Stimulated activated CD4-positive, alpha-beta T cell treated with anti-CD3 and anti-CD28 coated beads, TNF-alpha, amount 100 ng/mL, for 1 hour (primary cell): ENCODE measurements at places on chromosomes 2 and 18.

GRCh38 chr2:98917031-98917471 is 19.0 kb downstream of the CRACDL start:
- DNase-seq: no peak

DNA sequence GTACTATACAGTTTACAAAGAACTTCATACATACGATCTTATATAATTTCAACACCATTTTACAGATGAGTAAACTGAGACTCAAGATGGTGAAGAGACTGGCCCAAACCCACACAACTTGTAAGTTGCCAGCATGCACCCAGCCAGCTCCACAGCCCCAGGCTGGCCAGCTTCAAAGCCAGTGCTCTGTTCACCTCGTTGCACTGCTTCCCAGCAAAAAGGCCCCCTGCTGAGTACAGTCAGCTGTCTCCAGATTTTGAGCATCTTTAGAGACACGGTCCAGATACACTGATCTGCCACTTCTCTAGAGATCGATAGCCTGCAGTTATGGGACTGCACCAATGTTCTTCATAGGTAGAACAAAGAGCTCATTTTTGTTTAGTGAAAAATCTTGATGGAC is 257.2 kb upstream of the CHAC2 start:
- no peak for DNase-seq

DNA sequence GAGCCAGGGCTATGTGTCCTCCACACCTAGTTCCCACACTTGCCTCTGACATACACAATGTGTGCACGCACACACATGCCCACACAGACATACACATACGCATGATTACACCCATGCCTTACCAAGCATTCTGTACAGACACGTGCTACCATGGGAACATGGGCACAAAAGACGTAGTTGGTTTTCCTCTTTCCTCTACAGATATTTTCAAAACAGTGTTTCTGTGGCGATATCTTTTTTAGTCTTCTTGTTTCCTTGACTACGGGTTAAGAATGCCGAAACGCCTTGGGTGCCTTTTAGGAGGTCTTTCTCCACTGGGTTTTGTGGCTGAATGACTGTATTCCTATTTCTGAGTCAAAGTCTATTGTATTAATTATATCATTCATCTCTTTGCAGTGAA is 75.5 kb upstream of the SPTBN1 start:
- DNase-seq: no peak

DNA sequence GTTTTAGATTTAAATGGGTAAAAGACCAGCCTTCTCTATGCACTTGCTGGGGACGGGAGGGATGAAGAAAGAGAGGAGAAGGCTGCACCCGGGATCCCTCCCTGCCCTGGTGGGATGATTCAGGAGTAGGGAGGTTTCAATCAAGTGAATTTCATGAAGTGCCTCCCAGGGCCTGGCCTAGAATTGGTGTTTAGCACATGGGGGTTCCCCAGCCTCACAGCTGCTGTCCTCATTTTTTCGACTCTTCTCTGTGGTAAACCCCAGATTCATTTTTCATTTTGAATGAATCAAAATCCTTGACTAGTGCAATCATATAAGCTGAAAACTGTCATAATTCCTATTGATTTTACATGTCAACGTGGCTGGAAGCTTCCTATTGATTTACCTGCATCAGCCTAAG is 81.1 kb downstream of the LPIN1 start:
- DNase-seq: no peak

DNA sequence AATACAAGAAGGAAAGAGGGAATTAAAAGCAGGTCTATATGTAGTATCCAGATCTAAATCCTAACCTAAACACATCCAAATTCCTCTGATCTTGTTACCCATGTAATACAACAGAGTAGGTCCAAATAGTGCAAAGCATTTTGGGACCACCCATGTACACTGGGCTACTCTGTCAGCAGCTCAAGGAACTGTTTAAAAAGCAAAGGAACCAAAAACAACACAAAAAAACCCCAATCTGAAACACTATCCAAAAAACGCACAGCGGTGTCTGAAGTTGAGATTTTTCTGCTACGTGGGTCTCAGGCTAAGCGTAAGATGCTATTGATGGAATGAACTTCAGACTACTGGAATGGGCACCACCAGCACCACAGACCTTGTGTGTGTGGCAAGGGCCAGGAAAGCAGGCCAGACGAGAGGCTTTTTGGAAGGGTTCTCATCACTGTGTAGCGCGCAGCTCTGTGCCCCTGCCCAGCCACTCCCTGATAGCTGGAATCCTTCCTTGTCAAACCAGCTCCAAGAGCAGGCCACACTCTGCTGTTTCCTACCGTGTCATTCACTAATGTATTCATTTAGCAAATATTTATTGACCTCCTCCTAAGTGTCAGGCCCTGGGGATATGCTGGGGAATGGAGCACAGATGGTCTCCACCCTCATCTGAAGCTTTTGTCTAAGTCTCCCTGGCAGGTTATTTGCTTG is 101.4 kb downstream of the COLEC12 start:
- DNase-seq: no peak

- no peak for DNase-seq
Observed at GRCh38 chr2:210157526-210157925, 13.7 kb downstream of the KANSL1L start.

DNA sequence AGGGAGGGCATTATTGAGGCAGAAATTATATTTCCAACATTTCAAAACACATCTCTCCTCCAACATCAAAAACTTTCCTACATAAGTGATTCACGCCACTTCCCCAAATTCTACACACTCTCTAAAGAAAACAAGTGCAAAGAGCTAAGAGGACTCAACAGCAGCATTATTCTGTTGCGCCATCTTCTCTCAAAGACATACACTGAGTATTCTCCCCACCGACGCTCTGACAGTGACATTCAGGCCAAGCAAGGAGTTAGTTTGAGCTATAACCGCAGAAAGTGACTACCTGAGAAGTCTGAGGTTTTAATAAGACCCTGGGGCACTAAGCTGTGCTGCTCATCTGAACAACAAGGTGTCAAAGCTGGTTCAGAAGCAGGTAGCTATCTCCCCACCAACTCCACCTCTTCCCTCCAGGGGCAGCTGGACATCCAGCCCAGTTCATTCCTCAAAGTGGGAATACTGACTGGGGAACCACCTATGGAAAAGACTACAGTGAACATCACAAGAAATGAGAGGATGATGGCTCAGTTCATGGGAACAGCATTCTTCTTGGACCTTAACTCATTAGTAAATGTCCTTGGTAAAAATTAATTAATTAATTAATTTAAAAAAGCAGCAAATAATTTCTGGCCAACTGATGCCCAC is 309.5 kb upstream of the CCDC68 start:
- no peak for DNase-seq

DNA sequence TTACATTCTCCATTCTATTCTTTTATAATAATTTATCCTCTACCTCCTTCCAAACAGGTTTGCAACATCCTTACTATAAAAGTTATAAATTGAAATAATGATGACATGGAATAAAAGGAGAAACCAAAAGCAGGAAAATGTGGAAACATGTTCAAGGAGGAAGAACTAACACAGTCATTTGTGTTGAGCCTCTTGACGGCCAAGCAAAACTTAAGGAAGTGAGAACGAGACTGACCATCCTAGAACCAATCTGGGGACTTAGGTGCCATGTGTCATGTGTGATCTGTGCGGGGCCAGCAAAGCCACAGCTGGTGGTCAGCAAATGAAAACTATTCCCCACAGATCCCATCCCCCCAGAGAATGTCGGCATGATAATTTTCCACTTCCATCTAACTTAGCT is 25.6 kb upstream of the FAM124B start:
- no peak for DNase-seq

- no peak for DNase-seq
Observed at GRCh38 chr2:134155134-134155533, 98.7 kb upstream of the MGAT5 start.
